ENCODE measurements at places on chromosomes 2 and 18.

- no peak for DNase-seq
These were observed 262.4 kb downstream of the INSIG2 start for GRCh38 chr2:118350621-118351020.

DNA sequence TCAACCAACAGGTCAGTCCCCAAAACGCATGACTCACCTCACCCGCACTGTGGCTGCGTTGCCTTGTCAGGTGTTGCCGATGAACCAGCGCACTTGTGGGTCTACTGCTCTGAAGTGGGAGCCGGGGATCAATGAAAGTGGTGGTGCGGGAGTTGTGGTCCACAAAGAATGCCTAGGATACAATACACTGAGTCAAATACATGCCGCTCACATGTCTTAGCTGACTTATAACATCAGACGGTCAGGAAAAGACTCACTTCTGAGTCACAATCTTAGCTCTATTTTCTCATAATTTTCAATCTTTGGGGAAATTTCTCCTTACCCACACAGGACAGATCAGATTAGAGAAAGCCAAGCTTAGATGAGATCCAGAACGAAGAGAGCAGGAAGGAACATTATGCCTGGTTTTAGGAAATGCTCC, 107.1 kb upstream of the STK17B start:
- no peak for DNase-seq

DNA sequence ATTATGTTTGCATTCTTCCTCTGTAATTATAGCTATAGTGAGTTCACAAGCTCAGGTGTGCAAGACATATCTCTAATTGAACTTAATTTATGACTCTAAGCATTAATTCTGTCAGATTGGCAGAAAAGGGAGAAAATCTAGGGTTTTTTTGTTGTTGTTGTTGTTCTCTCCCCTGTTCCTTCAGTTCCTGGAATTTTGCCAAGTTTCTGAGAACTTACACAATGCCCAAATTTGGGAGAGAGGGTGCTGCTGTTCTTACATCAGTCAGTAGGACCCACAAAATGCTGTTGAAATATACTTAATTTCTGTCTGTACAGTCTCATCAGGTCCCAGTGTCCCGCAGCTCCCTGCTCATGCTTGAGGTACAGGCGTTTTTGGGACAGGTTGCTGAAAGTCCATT, 221.8 kb upstream of the RBMS1 start:
- DNase-seq, result no peak

DNA sequence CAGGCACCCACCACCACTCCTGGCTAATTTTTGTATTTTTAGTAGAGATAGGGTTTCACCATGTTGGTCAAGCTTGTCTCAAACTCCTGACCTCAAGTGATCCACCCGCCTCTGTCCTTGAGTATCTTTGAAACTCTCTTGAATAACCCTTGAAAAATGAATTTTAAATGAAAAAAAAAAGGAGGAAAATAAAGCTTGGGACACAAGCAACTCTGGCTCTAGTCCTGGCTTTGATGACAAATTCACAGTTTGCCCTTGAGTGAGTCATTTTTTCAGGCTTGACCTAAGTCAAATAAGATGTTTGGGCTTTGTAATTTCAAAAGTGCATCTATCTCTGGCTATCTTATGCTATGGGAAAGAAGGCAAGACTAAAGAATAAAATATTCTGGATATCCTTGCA, 79.0 kb upstream of the TRIB2 start:
- DNase-seq, result no peak

DNA sequence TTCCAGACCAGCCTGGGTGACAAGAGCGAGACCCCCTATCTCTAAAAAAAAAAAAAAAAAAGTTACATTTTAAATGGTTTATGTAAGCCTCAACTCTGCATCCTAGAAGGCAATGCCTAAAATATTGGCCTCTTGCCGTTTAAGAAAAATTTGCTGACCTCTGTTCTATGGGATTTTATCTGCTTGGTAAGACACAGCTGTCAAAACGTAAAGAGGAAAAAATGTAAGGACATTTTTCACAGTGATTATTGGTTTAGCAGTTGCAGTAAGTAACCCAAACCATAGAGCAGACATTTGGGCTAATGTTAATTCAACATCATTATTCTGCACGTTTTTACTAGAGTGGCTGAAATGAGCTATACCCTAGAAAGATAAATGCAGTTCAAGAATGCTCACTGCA, 14.4 kb upstream of the E2F6 start:
- DNase-seq, result no peak

DNA sequence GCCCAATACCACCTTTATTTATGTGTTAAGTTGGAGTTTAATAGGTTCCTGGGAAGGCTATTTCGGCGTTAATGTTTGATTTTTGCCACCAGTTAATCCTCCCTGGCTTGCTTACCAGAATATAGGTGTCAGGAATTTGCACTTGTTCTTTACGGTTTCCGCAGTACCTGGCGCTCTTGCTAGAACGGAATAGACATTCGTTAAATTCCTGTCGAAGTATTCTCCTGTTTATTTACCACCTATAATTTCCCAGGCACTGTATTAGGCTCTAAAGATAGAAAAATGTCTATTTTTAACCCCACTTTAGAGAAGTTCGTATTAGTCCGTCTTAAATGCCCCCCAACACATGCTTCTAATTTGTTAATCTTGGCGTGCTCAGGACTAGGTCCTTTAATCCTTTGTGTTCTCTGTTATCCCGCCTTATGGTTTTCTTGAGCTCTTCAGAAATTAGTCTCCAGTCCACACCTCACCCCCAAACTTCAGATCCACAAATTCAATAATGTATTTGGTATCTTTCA, 575 bp downstream of the CCDC150 start:
- DNase-seq, result no peak

- no peak for DNase-seq
These were observed 20.7 kb downstream of the D2HGDH start for GRCh38 chr2:241755166-241755565.

GRCh38 chr18:52313213-52313612, 26.8 kb upstream of the DCC start:
- no peak for DNase-seq

GRCh38 chr2:181680055-181680936, at the start of gene NEUROD1:
Gene NEUROD1 (minus strand): TSS chr2:181680517. CDS start chr2:181678860, 1,657 bp downstream.
- no peak for DNase-seq

DNA sequence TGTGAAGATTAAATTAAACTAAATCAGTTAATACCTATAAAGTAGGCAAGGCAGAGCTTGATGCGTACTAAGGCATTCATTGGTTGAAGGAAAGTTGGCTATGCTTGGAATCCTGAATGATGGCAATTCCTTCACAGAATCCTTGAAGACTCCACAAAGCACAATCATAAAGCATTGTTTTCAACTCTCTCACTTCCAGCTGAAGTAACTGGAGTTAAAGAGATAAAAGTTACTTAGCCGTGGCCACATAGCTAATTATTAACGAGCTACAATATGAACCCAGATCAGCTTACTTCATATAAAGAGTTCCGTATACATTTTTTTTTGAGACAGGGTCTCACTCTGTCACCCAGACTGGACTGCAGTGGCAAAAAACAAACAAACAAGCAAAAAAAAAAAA, 483.9 kb upstream of the DDX18 start:
- DNase-seq, result no peak

DNA sequence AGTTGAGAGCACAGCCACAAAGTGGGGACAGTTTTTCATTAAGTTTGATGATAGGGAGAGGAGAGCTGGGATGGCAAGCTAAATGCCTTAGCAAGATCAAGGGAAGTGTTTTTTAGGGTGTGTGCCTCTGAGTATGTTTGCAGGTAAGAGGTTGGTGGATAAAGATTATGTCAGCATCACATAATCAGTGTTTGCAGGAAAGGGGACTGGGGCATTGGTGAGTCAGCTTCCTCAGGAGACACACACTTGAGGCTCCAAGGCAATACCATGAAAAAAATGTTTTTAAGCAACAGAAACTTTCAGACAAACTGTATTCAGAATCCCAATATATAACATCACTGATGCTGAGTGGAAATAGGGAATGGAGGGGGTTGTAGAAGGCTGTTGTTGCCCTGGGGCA, 25.4 kb upstream of the DTNB start:
- no peak for DNase-seq

DNA sequence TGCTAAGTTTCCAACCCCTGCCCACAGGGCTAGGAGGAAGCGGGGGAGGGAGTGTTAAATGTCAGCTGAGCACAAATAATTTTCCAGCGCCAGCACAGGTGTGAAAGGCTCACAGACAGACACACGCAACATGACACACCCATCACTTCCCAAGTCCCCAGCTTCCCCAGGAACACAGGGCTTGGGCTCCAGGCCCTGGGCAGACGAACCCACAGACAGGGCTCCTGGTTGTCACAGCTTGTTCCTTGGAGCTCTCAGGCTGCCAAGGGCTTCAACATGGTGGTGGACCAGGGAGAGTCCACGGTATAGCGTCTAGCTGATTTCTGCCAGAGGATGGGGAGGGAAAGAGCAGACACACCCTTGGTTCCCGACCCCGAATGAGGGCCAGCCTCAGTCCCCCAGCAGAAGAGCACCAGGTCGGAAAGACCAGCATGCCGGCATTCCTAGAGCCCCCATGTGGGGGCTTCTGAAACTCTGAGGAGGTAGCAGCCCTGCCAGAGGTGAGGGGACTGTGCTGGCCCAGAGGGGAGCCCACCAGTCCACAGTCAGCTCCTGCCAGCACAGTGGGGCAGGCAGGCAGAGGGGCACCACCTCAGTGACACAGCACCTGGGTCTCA, 1.9 kb downstream of the DUSP2 start:
- DNase-seq, result no peak

GRCh38 chr2:77397763-77398162, 124.4 kb downstream of the LRRTM4 start:
- DNase-seq, result no peak

DNA sequence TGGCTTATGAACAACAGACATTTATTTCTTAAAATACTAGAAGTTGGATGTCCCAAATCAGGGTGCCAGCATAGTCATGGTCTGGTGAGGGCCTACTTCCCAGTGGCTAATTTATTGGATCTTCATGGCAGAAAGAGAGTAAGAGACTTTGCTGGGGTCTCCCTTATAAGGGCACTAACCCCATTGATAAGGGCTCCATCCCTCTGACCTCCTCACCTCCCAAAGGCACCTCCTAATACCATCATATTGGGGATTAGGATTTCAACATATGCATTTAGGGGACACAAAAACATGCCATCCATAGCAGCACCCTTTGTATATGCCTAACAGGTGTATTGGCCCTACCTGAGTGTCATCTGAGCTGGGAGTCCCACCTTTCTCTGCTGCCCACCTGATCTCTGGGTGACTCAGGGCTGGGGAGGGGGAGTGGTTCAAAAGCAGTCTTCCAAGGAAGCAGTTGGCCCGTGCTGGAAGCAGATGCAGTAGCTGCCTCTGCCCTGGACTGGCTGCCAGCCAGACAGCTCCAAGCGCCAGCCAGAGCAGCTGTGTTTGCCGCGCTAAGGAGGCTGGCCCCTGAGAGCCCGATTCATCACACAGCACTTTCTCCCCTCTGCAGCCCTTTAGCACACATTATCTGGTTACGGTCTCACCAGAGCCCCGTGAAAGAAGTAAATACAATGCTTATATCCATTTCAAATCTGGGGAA, 84.6 kb downstream of the SMAD7 start:
- peak; percentile 83 for DNase-seq

- no peak for DNase-seq
These were observed 104.9 kb downstream of the ANKRD44 start for GRCh38 chr2:197205585-197206215.

- no peak for DNase-seq
These were observed 135.7 kb downstream of the NUP35 start for GRCh38 chr2:183259921-183260320.

DNA sequence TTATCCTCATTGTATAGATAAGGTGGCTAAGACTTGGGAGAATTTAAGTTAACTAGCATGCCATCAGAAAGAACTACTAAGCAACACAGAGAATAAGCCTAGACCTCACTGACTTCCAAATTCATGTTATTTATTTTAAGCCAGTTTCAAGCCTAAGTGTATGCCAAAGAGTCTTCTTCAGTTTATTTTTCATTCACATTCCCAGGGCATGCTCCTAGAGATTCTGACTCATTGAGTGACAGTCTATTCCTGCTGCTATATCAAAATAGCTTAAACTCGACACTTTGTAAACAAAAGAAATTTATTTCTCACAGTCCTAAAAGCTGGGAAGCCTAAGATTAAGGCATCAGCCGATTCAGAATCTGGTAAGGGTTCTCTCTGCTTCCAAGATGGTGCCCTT, 467.1 kb downstream of the MBD2 start:
- DNase-seq, result no peak

DNA sequence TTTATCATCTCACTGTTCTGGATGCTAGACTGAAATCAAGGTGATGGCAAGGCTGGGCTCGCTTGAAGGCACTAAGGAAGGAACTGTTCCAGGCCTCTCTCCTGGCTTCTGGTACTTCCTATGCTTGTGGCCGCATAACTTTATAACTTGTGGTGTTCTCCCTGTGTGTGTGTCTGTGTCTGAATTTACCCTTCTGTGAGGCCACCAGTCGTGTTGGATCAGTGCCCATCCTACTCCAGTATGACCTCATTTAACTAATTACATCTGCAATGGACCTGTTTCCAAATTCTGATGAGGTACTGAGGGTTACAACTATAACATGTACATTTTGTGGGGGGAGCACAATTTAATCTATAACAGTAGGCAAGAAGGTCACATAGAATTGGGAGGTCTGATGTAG, 41.6 kb downstream of the LYPD6B start:
- DNase-seq, result no peak

- no peak for DNase-seq
These were observed 46.2 kb upstream of the SERPINE2 start for GRCh38 chr2:224085246-224085645.

DNA sequence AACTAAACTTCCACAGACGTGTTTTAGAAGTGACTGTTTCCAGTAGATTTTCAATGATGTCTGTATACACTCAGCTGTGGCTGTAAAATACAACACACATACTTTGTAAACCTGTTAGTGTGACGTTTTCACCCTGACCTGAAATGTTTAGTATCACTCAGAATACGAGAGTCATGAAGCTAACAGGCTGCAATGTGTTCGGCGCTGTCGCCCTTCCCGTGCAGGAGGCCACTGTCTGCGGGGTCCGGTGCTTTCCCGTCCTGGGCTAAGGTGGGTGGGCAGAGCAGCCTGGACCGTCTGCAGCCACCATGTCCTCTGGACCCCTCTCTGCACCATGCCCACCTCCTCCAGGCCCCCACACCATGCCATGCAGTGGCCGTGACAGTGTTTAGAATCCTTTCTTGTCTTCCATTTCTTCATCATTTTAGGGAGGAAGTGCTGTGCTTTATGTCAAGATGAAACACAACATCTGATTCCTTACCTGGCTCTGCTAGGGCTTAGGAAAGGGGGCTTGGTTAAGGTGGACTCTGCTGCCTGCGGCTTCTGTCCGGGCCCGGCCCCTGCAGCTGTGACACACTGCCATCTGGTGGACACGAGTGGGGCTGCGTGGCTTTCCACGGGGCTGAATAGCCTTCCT, 53.8 kb upstream of the RBM44 start:
- DNase-seq, result peak; percentile 36

GRCh38 chr2:163269374-163270021, 430.9 kb upstream of the KCNH7 start:
- DNase-seq, result no peak

- no peak for DNase-seq
These were observed 56.7 kb upstream of the ARHGAP28 start for GRCh38 chr18:6672821-6673308.

GRCh38 chr2:30639836-30640235, 167.4 kb downstream of the CAPN13 start:
- peak; percentile 3 for DNase-seq

Measured in NCI-H774 (cell line).